Lower lobe of right lung (tissue), 2 donors: ENCODE measurements at places on chromosomes 6 and 20.

DNA sequence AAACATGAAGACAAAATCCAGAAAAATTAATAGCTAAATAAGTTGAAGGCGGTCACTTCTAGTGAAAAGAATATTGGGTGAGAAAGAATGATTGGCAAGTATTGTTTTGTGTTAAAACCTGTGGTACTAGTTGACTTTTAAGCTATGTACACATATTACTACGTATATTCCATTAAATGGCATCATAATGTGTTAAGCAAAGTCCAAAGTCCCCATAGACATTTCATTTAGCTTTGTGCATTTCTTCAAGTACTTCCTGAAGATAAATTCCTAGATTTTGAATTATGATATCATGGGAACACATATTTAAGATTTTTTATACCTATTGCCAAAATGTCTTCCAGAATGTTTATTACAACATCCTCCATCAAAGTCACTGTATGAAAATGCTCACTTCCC lies 272.7 kb upstream of the IRAK1BP1 start:
- no peak for DNase-seq

GRCh38 chr6:128275681-128276080 lies 244.7 kb downstream of the PTPRK start:
- DNase-seq = no peak

- DNase-seq = no peak
These were observed 73.9 kb downstream of the PHACTR3 start for GRCh38 chr20:59678288-59678687.

DNA sequence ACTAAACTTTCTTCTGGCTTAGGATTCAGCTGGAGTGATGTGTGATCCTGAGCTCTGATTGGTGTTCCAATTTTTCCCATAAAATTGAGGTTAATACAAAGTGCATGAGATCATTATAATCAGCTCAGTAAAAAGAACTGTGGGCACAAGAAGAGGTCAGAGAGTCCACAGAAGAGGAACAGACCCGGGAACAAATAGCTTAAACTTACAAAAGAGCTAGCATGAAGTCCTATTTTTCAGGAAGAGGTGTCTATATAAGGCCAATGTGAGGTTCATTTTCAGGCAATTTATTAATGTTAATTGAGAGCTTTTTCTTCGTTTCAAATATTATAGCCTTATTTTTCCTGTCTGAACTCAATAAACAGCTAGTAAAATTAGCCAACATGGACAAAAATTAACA lies 26.9 kb upstream of the STX11 start:
- DNase-seq = no peak

GRCh38 chr6:162387718-162388382 lies 339.7 kb downstream of the PRKN start:
- DNase-seq = no peak

DNA sequence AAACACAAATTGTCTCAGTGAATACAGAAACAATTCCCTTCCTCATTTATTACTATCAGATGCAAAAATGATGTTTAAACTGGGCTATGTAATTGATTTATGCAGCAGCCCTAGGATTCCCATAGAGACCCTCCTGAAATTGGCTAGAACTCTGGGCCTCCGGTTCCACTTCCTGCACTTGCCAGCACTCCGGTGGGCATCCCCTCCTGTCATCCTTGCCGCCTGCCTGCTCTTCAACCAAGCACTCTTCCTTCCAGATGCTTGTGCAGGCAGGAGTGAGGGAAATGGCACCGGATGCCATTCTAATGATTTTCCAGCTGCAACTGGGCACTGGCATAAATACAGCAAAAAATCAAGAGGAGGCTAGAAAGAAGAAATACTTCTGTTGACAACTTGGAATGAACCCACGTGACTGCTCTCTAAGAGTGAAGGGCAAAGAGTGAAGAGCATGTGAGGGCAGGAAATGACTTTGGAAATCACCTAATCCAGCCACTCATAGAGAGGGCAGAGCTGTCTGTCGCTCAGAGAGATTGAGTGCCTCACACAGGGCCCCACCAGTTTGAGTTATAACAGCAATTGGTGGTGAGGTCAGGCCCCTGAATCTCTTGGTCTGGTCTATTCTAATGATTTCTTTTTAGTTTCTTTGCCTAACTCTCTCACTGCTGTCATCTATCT lies 3.7 kb upstream of the NEDD9 start:
- no peak for DNase-seq

GRCh38 chr20:24933266-24933908 lies 15.7 kb upstream of the CST7 start:
- DNase-seq = peak; percentile 28

DNA sequence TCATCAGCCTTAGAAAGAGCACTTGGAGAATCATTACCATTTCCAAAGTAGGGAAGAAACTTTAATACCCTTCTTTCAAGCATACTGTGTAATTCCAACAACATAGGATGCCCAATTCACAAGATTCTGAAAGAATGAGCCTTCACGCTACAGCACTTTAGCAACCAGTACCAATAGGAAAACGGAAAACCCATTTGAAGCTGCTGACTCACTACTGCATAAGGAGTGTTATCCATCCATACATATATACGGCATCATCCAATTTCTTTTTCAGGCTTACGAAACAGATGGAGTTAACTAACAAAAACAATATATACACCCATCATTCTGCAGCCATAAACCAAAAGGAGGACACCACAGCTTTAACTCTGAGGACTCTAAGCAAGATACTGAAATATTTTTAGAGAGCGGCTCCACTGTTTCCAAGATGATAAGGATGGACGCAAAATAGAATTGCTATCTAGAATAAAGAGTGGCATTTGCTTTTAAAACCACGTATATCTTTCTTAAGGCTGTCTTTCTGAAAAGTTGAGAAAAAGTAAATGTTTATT lies 24.9 kb downstream of the FYN start:
- DNase-seq = no peak

DNA sequence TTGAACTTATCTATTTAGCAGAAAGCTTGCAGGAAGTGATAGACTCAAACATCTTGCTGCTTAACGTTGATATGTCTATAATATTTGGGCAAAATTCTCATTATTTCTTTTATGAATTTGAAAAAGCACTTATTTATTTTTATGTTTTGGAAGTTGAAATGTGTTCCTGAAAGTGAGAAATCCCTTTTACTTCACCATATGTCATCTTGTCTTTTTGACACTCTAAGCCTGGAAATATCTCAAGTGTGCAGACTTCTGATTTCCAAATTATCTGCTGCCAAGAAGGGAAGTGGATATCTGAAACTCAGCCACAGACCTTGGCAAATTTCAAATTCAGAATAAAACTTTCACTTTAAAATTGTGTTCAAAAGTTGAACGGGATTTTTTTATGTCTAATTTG lies 368.7 kb upstream of the MANEA start:
- no peak for DNase-seq

DNA sequence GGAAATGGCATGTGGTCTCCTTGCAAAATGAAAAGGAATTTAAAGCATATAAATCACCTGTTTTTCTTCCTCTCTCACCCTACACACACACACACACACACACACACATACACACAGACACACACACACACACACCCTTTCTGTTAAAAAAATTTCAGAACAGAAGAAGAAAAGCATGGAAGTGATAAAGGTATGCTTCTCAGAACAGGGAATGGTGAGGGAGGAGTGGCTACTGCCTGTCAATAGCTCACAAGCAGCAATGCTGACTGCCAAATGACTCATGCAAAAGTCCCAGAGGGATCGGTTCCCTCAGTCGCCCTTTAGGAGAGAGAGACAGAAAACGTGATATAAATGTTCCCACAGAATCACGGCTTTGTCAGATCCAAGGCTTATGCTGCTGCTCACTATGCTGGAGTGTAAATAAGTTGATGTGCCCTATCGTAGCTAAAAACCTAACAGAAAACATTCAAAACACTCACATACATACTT lies 102.6 kb downstream of the IBTK start:
- DNase-seq = no peak

DNA sequence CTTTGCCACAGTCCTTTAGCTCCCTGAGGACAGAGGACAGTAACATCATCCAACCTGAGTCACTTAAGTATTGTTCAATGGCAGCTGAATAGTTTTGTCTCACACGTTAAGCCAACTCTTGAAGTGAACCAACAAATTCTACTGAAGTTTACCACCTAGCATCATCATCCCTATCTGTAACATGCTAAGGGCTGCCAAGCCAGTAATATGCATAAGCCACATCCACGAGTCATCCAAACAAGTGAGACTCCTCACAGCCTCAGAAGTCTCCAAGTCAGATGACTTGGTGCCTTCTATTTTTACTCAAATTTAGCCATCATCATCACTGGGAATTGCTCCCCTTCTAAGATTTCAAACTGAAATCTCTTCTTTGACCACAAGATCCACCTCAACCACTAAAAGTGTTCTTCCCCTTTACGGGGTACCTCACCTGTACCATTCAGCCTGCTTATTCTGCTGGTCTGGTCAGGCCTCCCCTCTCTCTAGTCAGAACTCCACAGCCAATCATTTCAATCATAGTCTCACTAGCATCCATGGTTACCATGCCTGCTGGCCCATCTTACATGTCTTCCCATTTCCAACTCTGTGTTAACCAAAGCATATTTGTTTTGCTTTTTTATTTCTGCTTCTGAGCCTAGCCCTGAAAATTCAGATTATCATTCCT lies 73.7 kb downstream of the DTNBP1 start:
- no peak for DNase-seq

- DNase-seq = no peak
These were observed 38.3 kb downstream of the MAP7 start for GRCh38 chr6:136511926-136512325.

GRCh38 chr6:112130878-112131277 lies 43.5 kb downstream of the FAM229B start:
- no peak for DNase-seq

- DNase-seq = no peak
These were observed 24.4 kb downstream of the SPDEF start for GRCh38 chr6:34531580-34532201.

DNA sequence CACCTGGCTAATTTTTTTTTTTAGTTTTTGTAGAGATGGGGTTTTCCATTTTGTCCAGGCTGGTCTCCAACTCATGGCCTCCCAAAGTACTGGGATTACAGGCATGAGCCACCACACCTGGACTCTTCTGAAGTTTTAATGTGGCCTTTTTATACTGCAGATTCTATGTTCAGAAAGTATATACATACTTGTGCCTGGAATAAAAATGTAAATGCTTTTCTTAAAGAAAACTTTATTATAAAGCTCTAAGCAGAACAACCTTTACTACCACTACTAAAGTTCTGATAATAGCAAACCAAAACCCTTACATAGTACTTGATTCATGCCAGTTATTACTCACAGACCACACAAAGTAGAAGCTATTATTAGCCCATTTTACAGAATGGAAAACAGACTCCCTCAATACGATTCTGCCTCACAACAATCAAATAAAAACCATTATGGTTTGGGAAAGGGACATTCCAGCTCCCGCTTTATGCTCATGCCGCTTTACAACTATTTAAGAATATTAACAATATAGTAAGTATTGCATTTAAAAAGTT lies 5.3 kb downstream of the PHIP start:
- no peak for DNase-seq

DNA sequence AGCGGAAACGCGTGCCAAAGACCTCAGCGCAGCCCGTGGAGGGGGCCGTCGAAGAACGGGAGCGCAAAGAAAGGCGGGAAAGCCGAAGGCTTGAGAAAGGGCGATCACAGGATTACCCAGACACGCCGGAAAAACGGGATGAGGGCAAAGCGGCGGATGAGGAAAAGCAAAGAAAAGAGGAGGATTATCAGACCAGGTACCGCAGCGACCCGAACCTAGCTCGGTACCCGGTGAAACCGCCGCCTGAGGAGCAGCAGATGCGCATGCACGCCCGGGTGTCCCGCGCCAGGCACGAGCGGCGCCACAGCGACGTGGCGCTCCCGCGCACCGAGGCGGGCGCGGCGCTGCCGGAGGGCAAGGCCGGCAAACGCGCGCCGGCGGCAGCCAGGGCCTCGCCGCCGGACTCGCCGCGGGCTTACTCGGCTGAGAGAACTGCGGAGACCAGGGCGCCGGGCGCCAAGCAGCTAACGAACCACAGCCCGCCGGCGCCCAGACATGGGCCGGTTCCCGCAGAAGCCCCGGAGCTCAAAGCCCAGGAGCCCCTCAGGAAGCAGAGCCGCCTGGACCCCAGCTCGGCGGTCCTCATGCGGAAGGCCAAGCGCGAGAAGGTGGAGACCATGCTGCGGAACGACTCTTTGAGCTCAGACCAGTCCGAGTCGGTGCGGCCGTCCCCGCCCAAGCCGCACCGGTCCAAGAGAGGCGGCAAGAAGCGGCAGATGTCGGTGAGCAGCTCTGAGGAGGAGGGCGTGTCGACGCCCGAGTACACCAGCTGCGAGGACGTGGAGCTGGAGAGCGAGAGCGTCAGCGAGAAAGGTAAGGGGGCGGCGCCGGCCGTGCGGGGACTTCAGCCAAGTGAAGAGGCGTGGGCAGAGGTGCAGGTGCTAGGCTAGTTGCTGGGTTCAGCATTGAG lies 296.2 kb downstream of the RIMS1 start:
- DNase-seq = peak; percentile 70

DNA sequence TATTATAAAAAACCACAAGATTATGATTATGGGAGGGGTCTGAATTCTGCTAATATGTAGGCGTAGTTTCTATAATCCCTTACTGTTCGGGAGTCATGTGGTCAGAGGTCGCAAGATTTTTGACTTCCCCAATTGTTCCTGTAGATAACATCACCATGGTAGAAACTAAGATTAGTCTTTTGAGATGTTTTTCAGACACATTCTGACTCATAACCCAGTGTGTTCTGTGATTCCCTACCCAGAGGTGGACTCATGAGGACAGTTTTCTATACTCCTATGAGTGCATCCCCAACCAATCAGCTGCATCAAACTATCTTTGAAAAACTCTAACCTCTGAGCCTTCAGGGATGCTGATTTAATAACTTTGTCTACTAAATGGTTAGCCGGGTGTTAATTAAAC lies 175.5 kb downstream of the RFPL4B start:
- no peak for DNase-seq

DNA sequence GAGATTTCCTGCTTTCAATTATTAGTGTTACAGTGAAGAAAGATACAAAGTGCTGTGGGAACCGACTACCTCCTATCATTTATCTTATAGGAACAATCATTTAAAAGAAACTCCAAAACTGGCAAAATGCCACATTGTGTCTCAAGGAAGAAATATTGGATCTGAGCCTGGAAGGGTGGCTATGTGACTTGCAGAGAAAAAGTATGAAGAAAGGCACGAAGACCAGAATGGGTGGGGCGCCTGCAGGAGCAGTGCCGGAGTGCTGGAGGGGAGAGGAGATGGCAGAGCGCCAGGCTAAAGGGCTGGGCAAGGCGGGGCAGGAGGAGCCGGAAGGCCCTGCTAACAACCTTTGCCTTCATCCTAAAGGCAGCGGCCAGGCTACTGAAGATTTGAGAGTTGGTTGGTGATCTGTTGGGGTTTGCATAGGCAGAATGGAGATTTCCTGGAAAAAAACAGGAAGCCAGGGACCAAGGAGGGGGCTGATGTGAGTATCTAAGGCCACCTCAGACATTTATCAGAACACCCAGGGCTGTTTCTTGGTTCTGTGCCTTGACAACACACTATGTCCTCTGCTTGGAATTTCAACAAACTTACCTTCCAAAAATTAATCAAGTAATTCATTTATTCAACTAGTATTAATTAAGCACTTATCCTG lies 125.6 kb downstream of the MAFB start:
- peak; percentile 86 for DNase-seq

- no peak for DNase-seq
These were observed 405.9 kb upstream of the BTBD3 start for GRCh38 chr20:11511821-11512220.

- DNase-seq = no peak
These were observed 130.1 kb upstream of the ASCC3 start for GRCh38 chr6:101011186-101011585.
